ENCODE measurements at places on chromosomes 7 and 10. TPM values are rescaled to one million over a fixed set of nuclear protein-coding genes. Genes with fewer than 3 reads are reported as not detected.

Gene PILRA
- under 0.01 TPM for total RNA-seq

Gene MBL2
- not detected for total RNA-seq

Gene LIPK
- total RNA-seq = not detected

Gene CD36
- 406 TPM for total RNA-seq

Gene EGR2
- 0.58 TPM for total RNA-seq

Gene CDHR3
- total RNA-seq = 2.5 TPM

Gene EEPD1
- 0.38 TPM for total RNA-seq

Gene FAM25C
- total RNA-seq = not detected

Gene NANOS1
- total RNA-seq = 0.96 TPM

Gene GJD4
- not detected for total RNA-seq

Gene AOAH
- not detected for total RNA-seq

Gene SPDYE2B
- total RNA-seq = not detected

Gene FRMD4A
- 92.6 TPM for total RNA-seq

Gene IGF2BP3
- total RNA-seq = 20.3 TPM
